ENCODE measurements at places on chromosomes 6 and 20.

DNA sequence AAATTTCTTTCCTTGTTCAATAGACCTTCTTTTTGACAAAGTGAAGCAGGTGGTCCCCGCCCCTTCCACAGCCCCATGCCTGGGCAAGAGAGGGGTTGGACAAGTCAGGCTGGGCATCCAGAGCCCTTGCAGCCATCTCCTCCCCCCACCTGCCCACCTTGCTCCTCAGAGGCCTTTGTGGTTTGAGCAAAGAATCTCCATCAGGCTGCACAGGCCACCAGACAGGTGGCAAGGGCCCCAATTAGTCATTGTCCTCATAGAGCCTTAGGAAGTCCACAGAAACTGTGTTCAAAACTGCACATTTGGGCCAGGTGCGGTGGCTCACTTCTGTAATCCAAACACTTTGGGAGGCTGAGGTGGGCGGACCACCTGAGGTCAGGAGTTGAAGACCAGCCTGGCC, 1.5 kb upstream of the MAPK13 start:
- DNase-seq, result no peak

DNA sequence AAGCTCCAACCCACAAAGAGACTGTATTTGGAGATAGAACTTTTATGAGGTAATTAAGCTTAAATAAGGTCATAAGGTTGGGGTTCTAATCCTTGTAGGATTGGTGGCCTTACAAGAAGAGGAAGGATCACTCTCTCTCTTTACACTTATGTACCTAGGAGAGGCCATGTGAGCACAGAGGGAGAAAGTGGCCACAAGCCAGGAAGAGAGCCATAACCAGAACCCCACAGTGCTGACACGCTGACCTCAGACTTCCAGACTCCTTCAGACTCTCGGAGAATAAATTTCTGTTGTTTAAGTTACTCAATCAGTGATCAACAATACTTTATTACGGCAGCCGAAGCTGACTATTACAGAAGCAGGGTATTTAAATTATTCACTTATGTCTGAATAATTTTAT, 430.5 kb upstream of the EPHA7 start:
- no peak for DNase-seq

DNA sequence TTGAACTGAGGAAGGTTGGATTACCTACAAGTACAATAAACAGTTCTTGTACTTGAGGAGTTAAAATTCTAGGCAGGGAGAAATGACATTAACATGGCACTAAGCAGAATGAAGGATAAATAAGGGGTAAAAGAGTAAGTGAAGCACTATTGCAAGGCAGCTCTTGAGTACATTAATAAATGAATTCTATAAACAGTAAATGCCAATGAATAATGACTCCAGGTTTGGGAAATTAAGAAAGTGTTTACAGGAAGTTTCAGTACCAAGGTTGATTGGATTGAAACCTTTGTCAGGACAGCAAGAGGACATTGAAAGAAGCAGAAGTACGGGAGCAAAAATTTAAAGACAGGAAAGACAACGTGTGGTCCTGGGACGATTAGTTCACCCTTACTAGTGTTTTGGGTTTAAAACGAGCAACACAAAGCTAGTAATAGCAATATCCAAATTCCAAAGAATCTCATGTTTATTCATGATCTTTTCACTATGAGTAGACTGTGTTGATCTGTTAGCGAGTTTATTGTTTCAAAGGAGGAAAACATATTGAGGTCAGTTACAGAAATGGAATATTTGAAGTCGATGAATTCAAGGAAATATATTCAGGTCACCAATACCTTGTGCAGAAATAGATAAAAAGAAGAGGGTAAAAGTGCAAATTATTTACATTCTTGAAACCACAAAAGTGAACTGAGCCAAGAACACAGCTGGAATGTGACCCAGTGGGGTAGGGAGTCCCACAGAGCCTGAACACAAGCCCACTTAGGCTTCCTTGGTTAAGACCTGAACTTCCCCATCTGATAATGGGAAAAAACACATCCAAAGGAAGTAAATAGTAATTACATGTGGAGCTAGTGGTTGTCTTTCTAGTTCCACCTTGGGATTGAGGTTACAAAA, 80.8 kb downstream of the MKKS start:
- DNase-seq, result no peak

- no peak for DNase-seq
Observed at GRCh38 chr20:36408219-36408618, 102.1 kb downstream of the DLGAP4 start.

- no peak for DNase-seq
Observed at GRCh38 chr20:38569747-38570525, 11.1 kb upstream of the ADIG start.

DNA sequence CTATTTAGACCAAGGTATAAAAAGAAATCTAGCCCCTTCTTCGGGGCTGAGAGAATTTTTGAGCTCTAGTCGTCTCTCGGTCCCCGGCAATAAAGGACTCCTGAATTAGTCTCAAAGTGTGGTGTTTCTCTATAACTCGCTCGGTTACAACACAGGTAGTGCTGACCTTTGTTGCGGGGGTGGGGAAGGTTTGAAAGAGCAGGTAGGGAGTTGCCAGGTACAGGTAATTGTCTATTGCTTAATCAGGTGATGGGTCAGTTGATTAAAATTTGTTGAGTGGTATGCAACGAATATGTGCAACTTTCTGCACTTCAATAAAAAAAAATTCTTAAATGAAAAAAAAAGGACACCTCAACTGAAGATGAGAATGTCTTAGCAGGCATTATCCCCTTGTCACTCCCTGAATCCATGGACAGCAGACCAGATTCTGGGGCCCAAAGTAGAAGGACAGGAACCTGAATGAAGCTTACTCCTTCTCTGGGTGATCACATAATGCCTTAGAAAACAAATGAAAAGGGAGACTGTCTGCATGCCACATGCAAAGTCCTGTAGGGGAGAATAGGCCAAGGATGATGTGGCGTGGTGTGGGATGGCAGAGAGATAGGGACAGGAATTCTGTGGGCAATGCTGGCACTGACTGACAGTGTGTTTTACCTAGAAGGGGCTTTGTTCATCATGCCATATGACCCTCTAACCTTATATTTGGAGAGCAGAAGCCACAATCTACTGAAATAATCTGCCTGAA, 157.6 kb upstream of the OLIG3 start:
- DNase-seq, result no peak

DNA sequence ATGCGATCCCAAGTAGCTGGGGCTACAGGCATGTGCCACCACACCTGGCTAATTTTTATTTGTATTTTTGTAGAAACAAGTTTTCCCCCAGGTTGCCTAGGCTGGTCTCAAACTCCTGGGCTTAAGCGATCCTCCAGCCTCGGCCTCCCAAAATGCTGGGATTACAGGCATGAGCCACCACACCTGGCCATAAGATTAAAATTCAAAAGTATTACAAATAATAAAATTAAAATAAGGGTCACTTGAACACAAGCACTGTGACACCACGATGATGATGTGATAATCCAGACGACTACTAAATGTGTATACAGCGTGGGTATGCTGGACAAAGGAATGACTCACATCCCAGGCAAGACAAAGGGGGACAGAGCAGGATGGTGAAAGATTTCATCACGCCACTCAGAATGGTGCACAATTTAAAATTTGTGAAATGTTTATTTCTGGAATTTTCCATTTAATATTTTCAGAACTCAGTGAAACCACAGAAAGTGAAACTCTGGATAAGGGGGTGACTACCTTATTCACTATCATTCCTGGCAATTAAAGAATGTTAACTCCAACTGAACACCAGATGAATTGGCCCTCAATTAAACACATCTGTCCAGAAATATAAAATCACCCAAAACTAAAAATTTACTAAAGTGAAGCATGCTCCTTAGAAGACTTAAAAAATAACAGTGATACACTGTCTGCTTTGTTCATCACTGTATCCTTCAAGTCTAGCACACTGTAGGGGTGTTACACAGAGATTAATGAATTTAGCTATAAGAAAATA, 13.1 kb downstream of the B4GALT5 start:
- no peak for DNase-seq

GRCh38 chr6:33672808-33673207, 38.7 kb downstream of the UQCC2 start:
- DNase-seq, result no peak

GRCh38 chr6:105443941-105444340, 41.1 kb upstream of the PREP start:
- no peak for DNase-seq

GRCh38 chr6:159152782-159153181, 16.4 kb upstream of the FNDC1 start:
- DNase-seq, result no peak

GRCh38 chr6:112956696-112957535, 609.8 kb downstream of the RFPL4B start:
- DNase-seq, result no peak

GRCh38 chr6:37812841-37813240, 6.7 kb upstream of the ZFAND3 start:
- DNase-seq, result no peak

DNA sequence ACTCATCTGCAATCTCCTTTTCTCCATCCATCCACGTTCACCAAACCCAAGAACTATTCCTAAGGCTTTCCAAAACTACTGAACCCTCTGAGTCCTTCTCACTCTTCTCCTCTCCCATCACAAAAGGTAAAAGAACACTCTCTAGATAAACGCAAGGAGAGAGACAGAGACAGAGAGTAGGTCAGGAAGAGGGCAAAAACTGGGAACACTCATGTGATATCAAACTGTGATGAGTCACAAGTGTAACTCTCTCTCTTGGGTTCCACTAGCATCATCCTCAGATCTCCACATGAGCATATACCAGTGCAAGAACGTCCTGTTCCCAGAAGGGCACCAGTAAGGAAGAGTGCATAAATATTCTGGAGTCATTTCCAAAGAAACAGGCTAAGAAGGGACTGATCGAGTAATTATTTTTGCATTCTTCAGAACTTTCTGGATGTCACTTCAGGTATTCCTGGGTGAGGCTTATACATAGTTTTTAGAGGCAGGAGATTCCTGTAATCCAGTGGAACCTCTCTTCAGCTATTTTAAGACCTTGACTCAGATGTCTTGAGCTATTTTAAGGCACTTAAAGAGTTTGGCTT, 47.3 kb upstream of the STXBP5 start:
- no peak for DNase-seq

DNA sequence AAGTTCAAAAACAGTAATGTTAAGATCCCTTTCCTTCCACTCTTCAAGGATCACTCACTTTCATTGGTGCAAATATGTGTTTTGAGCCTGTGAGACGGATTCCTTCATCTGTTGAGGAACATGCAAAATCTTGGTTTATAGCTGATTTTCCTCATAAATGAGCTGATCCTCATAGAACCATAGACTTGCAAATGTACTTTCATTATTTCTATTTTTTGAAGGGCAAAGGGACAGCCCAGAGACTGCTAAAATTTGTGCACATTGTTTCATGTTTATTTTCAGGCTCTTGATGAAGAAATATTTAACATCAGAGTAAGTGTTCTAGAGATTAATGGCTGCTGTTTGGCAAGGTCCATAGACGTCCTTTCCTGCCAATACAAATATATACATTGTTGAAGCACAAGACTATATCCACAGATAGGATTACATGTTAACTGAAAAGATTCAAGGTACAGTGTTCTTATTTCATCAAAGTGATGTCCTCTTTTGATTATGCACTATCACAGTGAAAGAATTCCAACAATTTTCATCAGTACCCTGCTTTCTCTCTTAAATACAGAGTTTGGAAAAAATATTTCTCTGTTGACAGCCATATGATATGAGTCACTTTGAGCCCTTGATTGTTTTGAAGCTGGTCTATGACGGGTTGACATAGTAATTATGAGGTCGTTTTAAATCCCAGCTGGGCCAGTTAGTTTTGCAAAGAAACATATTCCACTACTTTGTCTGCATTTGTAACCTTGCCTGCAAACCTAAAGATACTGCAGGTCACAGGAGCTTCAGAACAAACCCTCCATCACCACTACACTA, 95.7 kb downstream of the FILIP1 start:
- no peak for DNase-seq

- no peak for DNase-seq
Observed at GRCh38 chr6:33147807-33148666, 44.2 kb downstream of the COL11A2 start.

DNA sequence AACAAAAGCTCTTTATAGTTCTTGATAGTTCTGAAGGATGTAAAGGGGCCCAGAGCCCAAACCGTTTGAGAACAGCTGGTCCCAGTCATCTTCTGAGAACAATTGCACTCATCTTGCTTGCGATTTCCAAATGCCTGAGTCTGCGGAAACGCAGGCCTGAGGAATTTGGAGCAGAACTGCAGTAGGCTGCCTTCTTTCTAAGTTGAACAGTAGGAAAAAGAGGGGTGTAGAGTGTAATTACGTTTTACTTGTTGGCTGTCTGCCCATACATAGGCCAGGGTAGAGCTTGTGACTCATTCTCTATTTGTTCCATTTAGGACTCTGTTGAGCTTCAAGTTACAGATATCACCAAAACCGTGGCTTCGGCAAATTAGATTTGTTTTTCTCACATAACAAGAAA, 42.0 kb upstream of the KIF16B start:
- DNase-seq, result no peak

DNA sequence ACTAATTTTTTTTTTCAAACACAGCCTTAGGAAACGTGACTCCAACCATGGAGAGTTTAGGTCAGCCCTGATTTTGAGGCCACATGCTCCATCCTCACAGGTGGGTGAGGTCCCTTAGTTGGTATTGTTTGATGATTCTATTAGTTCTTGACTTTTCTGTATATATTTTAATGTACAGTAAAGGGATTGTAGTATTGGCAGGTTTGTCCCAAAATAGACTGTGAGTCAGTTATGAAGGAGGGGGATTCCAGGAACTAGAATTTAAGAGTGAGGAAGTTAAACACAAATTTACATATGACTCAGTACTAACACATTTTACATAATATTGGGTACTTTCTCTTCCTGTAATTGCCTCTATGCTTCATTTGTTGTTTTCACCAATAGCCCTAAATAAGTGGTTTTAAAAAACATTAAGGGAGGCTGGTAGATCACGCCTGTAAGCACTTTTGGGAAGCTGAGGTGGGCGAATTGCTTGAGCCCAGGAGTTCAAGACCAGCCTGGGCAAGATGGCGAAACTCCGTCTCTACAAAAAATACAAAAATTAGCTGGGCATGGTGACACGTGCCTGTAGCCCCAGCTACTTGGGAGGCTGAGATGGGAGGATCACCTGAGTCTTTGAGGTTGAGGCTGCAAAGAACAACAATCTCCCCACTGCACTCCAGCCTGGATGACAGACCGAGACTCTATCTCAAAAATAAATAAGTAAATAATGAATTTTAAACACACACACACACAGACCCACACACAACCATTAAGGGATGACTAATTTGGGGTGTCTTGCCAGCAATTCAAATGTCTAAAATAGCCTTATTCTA, 81.8 kb downstream of the SGK1 start:
- no peak for DNase-seq

- DNase-seq, result no peak
Observed at GRCh38 chr6:100426241-100426640, 38.5 kb downstream of the SIM1 start.

All from activated CD8-positive, alpha-beta memory T cell treated with anti-CD3 and anti-CD28 coated beads for 4 hours (primary cell).